ENCODE measurements at places on chromosomes 2 and 18. TPM values are rescaled to one million over a fixed set of nuclear protein-coding genes. Genes with fewer than 3 reads are reported as not detected.

The CCDC178 gene
- 0.42 TPM for total RNA-seq

The TMEM198 gene
- total RNA-seq: 0.59 TPM

The ACVR1C gene
- 3.6 TPM for total RNA-seq

The MROH2A gene
- total RNA-seq: not detected

The KCNIP3 gene
- 4.5 TPM for total RNA-seq

The CKAP2L gene
- total RNA-seq: 22.6 TPM

The LPIN1 gene
- 11.9 TPM for total RNA-seq

The DSG4 gene
- not detected for total RNA-seq
